ENCODE measurements at places on chromosomes 7 and 10. TPM values are rescaled to one million over a fixed set of nuclear protein-coding genes. Genes with fewer than 3 reads are reported as not detected.

ANKRD22 gene
- polyA plus RNA-seq, result not detected

FOXL3 gene
- not detected for polyA plus RNA-seq

- H3K36me3 ChIP-seq, result no peaks in the 10 kb centered on the region
- H3K4me1 ChIP-seq, result peaks cover 23% of the 10 kb centered on the region
- no peaks in the 10 kb centered on the region for H3K27me3 ChIP-seq
- DNase-seq, result no peak
- H3K4me3 ChIP-seq, result no peak overlapping the region
- peak overlapping the region; percentile 67 for H3K27ac ChIP-seq
Observed at GRCh38 chr10:29039091-29039490, 249.8 kb upstream of the LYZL1 start.

- H3K4me1 ChIP-seq, result peaks cover 5% of the 10 kb centered on the region
- H3K4me3 ChIP-seq, result no peak overlapping the region
- H3K27ac ChIP-seq, result no peak overlapping the region
- DNase-seq, result peak; percentile 11
- H3K27me3 ChIP-seq, result no peaks in the 10 kb centered on the region
Observed at GRCh38 chr7:133794479-133794878, 332.7 kb upstream of the LRGUK start.

GRCh38 chr7:4726566-4726965 lies 44.5 kb downstream of the FOXK1 start:
- no peak overlapping the region for H3K27ac ChIP-seq
- H3K4me3 ChIP-seq, result no peak overlapping the region
- peaks cover 34% of the 10 kb centered on the region for H3K36me3 ChIP-seq
- peaks cover 12% of the 10 kb centered on the region for H3K4me1 ChIP-seq

ITIH5 gene
- 0.07 TPM for polyA plus RNA-seq

- H3K27ac ChIP-seq, result no peak overlapping the region
- H3K27me3 ChIP-seq, result no peaks in the 10 kb centered on the region
- H3K4me3 ChIP-seq, result no peak overlapping the region
- H3K4me1 ChIP-seq, result peaks cover 10% of the 10 kb centered on the region
Observed at GRCh38 chr10:77361426-77361825, 276.2 kb downstream of the KCNMA1 start.

DNA sequence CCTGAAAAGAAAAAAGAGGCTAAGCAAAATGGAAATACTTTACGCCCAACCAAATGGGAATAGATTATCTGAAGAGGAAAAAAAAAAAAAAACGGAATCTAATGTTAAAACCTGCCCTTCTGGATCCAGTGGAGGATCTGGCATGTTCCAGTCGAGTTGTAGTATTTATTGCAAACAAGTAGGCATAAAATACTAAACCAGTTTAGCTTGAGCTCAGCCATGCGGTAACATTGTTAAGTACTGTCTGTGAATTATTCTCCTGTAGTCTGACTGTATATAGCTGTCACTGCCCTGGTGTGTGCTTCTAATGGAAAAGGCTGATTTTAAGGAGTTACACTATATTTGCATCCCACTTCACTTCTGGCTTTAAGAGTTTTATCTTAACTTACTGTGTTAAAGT lies 40.3 kb downstream of the CELF2 start:
- no peak for DNase-seq
- H3K27ac ChIP-seq, result no peak overlapping the region
- no peaks in the 10 kb centered on the region for H3K4me1 ChIP-seq
- H3K36me3 ChIP-seq, result no peaks in the 10 kb centered on the region

OPN4 gene
- not detected for polyA plus RNA-seq

DNA sequence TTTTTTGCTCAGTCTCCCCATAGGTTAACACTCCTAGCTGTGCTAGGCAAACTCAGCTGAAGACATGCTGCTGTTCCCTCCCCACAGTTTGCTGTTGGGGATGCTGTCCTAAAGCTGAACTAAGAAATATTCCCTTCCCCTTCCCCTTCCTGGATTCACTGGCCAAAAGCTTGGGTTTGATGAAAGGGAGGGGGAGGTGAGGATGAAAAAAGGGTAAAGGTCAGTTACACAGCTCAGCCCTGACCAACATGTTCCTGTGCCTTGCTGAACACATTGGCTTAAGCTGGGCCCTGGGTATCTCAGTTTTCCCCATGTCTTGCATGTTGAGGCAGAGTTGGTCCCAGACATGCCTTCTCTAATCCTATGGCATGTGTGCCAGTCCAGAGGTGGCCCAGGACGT lies 15.3 kb downstream of the CCM2 start:
- DNase-seq, result no peak
- H3K4me1 ChIP-seq, result 0 out of 2 replicates have a peak, but pooled peaks cover 1% of the 10 kb centered on the region
- no peak overlapping the region for H3K4me3 ChIP-seq
- H3K36me3 ChIP-seq, result no peaks in the 10 kb centered on the region
- H3K27me3 ChIP-seq, result no peaks in the 10 kb centered on the region
- no peak overlapping the region for H3K27ac ChIP-seq

DNA sequence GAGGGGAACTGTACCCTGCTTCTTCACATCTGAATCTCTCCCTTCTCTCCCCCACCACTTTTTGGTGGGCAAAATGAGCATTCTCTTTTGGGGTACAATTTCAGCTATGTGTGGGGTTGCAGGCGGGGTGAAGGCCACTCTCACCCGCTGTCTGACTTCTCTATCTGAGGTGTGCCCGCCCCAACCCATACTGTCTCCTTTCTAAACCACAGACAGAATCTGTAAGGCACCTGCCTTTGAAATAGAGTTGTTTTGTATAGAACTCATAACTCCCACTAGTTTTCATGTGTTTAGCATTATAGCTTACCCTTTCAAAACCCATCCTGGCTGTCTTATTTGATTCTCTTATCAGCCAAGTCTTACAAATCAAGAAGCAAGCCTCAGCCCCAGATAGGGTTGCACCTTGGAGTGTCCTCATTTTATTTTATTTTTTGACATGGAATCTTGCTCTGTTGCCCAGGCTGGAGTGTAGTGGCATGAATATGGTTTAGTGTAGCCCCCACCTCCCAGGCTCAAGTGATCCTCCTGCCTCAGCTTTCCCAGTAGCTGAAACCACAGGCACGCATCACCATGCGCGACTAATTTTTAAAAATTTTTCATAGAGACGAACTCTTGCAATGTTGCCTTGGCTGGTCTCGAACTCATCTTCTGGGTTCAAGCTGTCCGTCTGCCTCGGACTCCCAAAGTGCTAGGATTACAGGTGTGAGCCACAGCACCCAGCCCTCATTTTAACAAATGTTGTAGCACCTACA lies 11.9 kb downstream of the TSPAN14 start:
- H3K27me3 ChIP-seq, result no peaks in the 10 kb centered on the region
- H3K4me1 ChIP-seq, result peaks cover 36% of the 10 kb centered on the region

- H3K27ac ChIP-seq, result no peak overlapping the region
- no peaks in the 10 kb centered on the region for H3K36me3 ChIP-seq
- DNase-seq, result no peak
- no peak overlapping the region for H3K4me3 ChIP-seq
- H3K4me1 ChIP-seq, result peaks cover 10% of the 10 kb centered on the region
- no peaks in the 10 kb centered on the region for H3K27me3 ChIP-seq
Observed at GRCh38 chr7:101861218-101861775, 43.9 kb downstream of the CUX1 start.

HGF gene
- polyA plus RNA-seq, result 16.8 TPM

CCZ1B gene
- polyA plus RNA-seq, result 41.0 TPM

- no peaks in the 10 kb centered on the region for H3K36me3 ChIP-seq
- no peak for DNase-seq
- H3K27ac ChIP-seq, result no peak overlapping the region
- H3K27me3 ChIP-seq, result peaks cover 24% of the 10 kb centered on the region
- H3K4me3 ChIP-seq, result no peak overlapping the region
Observed at GRCh38 chr7:25895792-25896171, 256.2 kb upstream of the NFE2L3 start.

OR2A1 gene
- polyA plus RNA-seq, result not detected

- no peak for DNase-seq
- H3K4me1 ChIP-seq, result peaks cover 12% of the 10 kb centered on the region
- H3K4me3 ChIP-seq, result no peak overlapping the region
- no peak overlapping the region for H3K27ac ChIP-seq
- no peaks in the 10 kb centered on the region for H3K27me3 ChIP-seq
Observed at GRCh38 chr10:74932648-74933047, 106.2 kb downstream of the KAT6B start.

EFCAB10 gene
- polyA plus RNA-seq, result not detected

- no peak overlapping the region for H3K4me3 ChIP-seq
- H3K27me3 ChIP-seq, result no peaks in the 10 kb centered on the region
- no peaks in the 10 kb centered on the region for H3K36me3 ChIP-seq
Observed at GRCh38 chr7:6209340-6209739, 63.1 kb downstream of the CYTH3 start.

AKR1C3 gene
- 0.22 TPM for polyA plus RNA-seq

ZNF680 gene
- 1.2 TPM for polyA plus RNA-seq

SPDYE6 gene
- not detected for polyA plus RNA-seq

Measured in IMR-90 (cell line).